Stimulated activated CD8-positive, alpha-beta memory T cell treated with anti-CD3 and anti-CD28 coated beads, Interleukin-7, amount 100 ng/mL, for 1 hour (primary cell): ENCODE measurements at places on chromosomes 2 and 18.

DNA sequence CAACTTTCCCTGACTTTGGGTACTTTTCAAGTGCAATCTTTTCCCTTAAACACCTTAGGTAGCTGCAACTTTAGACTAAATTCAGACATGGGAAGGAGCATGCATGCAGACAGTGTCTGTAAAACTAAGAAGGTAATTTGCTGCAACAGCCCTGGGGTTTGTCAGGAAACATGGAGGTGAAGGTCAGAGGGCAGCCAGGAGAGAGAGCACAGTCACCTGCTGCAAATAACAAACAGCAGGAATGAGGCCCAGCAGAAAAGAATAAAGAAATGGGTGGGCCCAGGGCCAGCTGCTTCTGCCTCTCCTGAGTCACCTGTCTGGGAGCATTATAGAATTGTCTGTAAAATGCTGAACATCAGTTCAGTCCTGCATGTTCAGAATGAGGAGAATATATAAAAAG, 35.2 kb downstream of the MTHFD2 start:
- DNase-seq: no peak

DNA sequence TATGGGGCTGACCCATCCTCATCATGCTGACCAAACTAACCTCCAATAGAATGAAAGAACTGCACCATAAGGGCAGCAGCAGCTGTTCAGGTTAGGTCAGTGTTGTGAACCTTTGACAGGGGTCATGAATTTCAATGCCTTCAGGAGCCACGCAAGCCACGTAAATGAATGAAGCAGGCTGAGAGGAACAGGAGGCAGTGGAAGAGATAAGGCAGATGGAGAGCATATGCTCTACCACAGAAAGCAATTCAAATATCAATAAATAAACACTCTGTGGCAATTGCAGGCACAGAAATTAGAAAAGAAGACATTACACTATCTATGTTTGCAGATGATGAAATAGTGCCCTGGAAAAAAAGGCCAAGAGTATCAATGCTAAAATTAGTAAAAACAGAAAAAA, 56.3 kb downstream of the SCG2 start:
- DNase-seq: no peak

DNA sequence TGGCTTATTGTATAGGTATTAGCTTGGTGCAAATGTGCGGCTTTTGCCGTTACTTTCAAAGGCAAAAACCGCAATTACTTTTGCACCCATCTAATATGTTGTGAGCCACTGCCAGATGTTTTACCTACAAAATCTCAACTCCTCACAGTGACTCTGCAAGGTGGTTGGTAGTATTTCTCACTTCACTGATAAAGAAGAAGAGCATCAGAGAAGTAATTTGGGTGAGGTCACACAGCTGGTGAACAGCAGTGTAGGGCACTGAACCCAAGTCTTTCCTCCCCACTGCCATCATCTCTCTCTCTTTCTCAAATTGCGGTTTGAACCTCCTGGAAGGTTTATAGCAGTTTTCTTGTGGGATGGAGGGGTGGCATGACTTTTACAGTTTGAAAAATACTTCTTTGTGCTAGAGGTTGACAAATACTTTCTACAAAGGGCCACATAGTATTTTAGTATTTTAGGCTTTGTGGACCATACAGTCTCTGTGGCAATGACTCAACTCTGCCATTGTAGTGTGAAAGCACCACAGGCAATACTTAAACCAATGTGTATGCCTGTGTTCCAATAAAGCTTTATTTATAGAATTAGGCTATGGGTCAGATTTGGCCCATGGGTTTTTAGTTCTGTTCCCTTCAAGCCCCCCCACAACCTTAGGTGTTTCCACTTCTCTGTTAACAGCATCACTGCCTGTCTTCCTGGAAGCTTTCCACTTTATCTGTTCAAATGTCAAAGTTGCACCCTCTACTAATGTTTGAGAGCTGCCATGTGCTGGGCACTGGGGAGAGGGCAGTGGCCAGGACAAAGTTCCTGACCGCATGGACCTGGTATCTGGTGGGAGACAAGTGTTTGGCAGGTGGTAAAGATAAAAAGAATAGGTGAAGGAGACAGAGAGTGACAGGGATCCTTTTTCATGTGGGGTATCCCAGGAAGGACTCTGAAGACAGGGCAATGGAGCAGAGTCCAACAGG, 30.1 kb downstream of the FHOD3 start:
- no peak for DNase-seq

DNA sequence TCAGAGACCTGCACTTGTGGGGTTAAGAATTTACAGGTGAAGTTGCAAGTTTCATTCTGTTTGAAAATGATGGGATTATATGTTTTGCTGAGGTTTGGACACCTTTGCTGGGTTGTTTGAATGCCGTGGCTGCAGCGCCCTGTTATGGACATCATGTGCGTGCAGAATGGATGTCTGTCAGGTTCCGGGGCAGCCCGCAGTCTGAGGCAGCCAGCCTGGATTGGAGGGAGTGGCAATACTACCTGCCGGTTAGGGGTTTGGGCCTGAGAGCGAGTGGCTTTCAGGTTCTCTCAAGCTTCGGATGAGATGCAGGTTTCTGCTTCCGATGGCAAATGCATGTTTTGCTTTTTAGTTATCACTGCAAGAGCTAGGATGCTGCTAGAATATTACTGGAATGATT, 1.1 kb downstream of the CASP8 start:
- DNase-seq: peak; percentile 28

DNA sequence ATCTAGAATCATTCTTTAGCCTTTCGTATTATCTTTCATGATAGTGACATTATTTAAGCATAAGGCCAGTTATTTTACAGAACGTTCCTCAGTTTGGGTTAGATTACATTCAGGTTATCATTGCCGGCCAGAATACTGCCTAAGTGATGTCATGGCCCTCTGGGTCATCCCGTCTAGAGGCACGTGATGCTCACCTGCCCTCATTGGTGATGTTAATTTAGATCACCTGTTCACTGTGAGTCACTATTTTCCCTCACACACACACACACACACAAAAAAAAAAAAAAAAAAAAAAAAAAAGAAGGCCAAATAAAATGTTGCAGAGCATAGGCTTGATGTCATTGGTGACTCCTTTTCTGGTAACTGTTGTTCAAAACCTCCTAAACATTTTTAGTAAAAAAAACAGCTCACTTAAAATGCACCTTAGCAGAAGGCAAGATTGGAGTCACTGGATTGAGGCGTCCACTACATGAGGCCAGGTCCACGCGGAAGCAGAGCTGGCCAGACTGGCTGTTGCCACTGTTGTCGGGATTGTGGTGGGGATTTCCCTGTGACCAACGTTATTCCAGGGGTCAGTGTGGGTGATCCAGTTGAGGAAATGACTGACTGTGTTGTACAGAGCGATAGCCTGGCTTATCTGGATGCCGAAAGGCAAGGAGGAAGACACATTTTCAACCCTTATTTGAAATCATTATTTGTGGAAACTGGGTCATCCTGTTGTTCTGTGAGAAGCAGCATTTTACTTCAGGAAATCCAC, 52.1 kb upstream of the CNGA3 start:
- no peak for DNase-seq

- DNase-seq: no peak
These were observed 399.8 kb upstream of the ST6GAL2 start for GRCh38 chr2:107285621-107286299.

DNA sequence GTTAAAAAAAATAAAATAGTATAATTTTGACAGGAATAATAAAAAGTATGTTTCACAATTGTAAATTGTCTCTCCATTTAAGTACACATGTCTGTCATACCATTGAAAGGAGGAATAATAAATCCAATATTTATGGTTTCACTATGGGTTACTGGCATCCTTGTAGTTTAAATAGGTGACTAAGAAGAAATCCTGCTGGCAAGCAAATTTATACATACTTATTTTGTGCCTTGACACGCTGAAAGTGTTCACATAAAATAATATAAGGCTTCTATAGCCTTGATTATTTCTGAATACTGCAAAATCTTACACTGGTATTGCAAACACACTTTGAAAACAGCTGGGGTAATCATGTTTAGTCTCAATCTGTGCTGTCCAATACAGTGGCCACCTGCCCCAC, 138.3 kb upstream of the ETAA1 start:
- DNase-seq: no peak

- no peak for DNase-seq
These were observed 65.8 kb upstream of the EML6 start for GRCh38 chr2:54657664-54658083.

GRCh38 chr18:68314403-68314802, 400.5 kb downstream of the TMX3 start:
- no peak for DNase-seq

GRCh38 chr2:119324685-119325270, 41.9 kb downstream of the C2orf76 start:
- no peak for DNase-seq

DNA sequence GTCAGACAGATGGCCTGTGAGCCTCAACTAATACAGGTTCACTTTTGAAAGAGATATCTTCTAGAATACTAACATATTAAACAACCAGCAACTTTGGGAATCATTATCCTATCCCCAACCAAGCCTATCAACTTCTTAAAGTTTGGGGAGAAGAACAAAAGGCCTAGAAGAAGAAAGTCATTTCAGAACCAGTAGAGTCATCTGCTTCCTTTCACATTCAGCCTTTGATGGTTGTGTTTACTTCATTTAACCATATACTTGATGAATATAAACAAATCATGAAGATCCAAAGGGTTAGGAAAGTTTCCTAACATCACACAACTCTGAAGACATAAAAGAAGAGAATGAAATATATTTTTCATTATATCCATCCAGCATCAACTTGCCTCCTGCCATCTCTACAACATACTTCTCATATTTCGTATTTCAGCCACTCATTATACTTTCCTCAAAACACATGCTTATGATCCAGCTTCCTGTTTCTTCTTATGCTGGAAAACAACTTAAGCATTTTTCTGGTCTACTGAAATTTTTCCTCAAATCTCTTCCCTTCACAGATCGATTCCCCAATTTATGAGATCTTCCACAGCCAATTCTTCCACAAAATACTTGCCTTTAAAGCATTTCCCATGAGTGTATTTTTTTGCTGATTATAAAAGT, 114.3 kb downstream of the CACNB4 start:
- DNase-seq: no peak

- DNase-seq: no peak
These were observed 117.1 kb downstream of the NOL10 start for GRCh38 chr2:10572701-10573100.

DNA sequence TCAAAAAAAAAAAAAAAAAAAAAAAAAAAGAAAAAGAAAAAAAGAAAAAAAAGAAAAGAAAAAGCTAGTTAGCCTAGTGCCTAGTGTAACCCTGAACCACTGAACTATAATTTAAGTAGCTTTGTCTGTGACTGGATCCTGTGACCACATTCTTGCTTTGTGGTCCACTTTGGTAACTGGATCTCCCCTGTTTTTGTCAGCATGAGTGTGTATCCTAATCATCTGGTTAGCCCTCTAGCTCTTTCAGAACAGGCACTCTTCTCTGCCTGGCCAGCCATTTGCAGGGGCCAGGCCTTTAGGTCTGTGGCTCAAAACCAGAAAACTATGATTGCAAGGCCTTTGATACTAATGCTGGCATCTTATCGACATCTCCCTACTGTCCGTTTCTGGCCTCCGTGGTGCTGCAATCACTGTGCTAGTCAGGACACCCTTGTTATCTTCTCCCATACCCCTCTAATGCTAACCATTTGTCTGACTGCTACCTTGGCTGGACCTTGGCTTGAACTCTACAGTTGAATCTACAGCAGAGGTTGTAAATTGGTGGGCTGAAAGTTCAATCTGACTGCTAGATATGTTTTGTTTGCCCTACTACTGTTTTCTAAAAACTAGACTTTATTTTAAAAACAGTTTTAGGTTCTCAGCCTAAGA, 40.5 kb downstream of the RBKS start:
- DNase-seq: no peak

DNA sequence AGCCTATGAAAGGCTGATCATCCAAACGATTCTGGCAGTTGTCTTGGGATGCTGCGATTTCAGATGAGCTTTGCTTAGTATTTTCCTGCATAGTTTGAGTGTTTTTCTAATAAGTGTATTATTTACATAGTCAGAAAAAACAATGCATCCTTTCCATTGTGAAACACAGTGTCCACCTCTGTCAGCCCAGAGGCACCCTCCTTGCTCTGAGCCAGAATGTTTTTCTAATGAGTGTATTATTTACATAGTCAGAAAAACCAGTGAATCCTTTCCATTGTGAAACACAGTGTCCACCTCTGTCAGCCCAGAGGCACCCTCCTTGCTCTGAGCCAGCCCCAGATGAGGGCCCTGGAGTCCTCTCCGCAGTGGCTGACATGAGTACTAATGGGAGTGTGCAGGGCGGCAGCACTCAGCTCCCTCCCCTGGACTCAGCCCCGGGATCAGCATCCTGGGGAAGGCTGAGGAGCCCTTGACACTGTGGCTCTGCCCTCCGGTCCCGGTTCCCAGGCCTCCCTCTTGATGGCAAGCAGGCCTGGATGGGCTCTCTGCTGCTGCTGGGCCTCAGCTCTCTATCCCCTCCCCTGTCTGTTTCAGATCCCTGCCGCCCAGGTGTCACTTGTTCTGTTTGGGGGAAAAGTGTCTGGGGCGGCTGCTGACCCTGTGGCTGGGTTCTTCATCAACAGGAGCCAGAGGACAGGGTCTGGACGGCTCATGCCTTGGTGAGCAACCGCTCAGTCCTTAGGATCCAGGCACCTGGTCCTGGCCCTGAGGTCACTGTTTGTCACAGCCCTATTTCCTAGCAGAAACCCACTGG, 5.9 kb downstream of the MFSD2B start:
- no peak for DNase-seq

DNA sequence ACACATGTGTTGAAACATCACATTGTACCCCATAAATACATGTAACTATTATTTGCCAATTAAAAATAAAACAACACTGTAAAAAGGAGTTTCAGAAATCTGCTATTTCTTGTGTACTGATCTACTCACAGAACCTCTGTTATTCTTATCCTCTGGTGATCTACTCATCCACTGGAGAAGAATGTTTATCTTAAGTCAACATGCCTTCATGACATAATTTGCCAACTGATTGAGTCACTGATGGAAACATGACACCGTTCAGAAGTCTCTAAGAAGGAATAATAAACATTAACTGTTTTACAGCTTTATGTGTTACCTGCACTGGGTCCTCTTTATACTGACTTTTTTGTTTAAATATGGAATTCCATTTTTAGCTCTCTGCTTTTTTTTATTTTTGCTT, 555.2 kb downstream of the DCDC2C start:
- DNase-seq: no peak

DNA sequence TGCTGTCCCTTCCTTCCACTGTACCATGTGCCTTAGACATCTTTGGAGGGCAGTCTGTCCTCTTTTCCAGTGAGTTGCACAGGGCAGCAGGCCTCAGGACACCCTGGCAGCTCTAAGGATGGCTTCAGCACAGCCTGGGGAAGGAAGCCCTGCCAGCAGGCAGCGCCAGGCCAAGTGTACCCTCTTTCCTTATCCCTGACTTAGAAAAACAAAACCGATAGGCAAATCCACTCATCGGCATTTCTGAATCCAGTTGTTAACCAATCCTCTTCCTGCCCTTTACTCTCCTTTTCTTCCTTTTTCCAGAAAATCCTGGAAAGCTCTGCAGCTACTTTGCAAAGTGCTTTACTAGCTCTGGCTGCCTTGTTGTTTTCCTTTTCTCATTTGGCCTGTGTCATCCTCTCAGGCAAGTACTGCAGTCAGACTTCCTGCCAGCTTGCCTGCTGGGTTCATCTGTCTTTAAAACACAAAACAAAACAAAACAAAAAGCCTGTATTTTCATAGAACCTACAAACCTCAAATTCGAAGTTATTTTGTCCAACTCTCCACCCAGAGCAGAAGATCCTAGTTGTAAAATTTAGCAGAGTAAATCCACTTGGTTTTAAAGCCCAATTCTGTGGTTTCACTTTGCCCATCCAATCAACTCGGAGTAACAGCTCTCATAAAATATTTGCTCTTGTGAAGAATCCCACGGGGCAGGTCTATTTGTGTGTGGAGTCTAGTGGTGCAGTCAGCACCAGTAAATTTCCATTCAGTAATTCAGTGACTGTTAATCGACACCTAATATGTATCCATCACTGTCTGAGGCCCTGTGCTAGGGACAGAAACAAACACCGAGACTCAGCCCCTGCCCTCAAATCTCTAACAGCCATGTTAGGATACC, 45.2 kb downstream of the PCBP1 start:
- DNase-seq: no peak
